PC-9 (cell line): ENCODE measurements at places on chromosomes 11 and 22. TPM values are rescaled to one million over a fixed set of nuclear protein-coding genes. Genes with fewer than 3 reads are reported as not detected.

KRTAP5-2 gene
- not detected in 2 replicates for total RNA-seq

PTH gene
- total RNA-seq: not detected in 2 replicates

OR6T1 gene
- not detected in 2 replicates for total RNA-seq

SNAP29 gene
- 13.5 and 17.8 TPM in 2 replicates for total RNA-seq

KBTBD3 gene
- total RNA-seq: 8.8 and 11.9 TPM in 2 replicates

GRCh38 chr11:109894242-109894641 lies 198.9 kb upstream of the ZC3H12C start:
- no peak overlapping the region for H3K27ac ChIP-seq
- H3K27me3 ChIP-seq: no peaks in the 10 kb centered on the region
- DNase-seq: no peak
- H3K4me1 ChIP-seq: no peaks in the 10 kb centered on the region
- H3K4me3 ChIP-seq: no peak overlapping the region
- no peaks in the 10 kb centered on the region for H3K36me3 ChIP-seq

DNA sequence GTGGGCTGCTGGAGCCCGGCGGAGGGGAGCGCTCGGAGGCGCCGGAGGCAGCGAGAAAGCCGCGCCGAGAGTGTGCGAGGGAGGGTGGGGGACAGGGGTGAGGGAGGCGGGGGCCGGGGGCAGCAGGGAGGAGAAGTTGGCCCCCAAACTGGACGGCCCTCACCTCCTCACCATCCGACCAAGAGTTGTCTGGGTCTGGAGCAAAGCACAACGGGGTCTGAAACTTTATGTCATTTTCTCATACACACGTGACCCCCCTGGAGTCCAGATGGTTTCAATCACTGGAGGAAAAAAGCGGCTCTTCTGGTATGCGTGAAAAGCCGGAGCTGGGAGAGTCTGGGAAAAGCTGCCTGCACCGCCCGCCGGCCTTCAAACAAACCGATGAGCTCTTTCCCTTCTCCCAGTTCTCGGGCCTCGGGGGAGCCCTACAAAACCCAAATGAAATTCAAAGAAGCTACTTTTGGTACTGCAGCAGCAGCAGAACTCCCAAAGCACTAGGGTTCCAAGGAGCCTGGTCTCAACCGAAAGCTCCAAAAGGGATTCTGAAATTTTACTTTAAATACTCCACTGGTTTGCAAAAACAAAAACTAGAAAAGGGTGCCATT lies 39.7 kb upstream of the AKIP1 start:
- DNase-seq: peak; percentile 36
- no peaks in the 10 kb centered on the region for H3K27me3 ChIP-seq
- no peak overlapping the region for H3K27ac ChIP-seq

GRCh38 chr11:26688701-26689100 lies 33.2 kb downstream of the SLC5A12 start:
- no peak overlapping the region for H3K4me3 ChIP-seq
- H3K27ac ChIP-seq: no peak overlapping the region
- no peaks in the 10 kb centered on the region for H3K4me1 ChIP-seq

DNA sequence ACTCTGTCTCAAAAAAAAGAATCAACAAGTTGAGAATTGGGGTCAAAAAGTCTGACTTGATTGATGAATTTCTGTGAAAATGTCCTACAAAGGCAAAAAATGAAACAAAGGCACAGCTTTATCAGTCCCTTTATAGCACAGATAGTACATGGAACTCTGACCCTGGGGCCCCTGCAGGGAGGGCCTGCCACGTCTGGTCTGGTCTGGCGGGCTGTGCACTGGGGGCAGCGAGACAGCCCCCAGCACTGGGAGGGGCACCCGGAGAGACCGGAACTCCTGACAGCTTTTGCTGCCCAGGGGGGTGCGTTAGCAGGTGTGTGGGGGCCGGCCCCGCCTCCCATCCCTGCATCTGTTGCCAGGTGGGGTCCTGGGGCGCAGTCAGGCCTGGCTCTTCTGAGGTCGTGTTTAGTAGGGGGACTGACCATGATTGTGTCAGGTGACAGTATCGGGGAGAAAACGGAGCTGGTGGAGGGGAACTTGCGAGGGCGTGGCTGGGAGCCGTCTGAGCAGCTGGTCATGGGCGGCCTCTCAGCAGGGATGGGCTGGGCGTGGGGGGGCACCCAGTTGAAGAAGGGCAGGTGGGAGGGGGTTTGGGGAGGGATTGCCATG lies 51.7 kb downstream of the GRAMD4 start:
- no peak overlapping the region for H3K27ac ChIP-seq
- H3K4me3 ChIP-seq: no peak overlapping the region
- H3K27me3 ChIP-seq: no peaks in the 10 kb centered on the region
- DNase-seq: no peak
- H3K4me1 ChIP-seq: no peaks in the 10 kb centered on the region

- H3K36me3 ChIP-seq: no peaks in the 10 kb centered on the region
- no peak for DNase-seq
- no peak overlapping the region for H3K4me3 ChIP-seq
- H3K4me1 ChIP-seq: peaks cover 44% of the 10 kb centered on the region
- no peaks in the 10 kb centered on the region for H3K27me3 ChIP-seq
Observed at GRCh38 chr22:30116362-30117117, 36.3 kb downstream of the HORMAD2 start.
